Left lung (tissue), 14 donors: ENCODE measurements at places on chromosomes 7 and 10. TPM values are rescaled to one million over a fixed set of nuclear protein-coding genes. Genes with fewer than 3 reads are reported as not detected.

GRCh38 chr10:48625826-48626134 is 20.9 kb upstream of the ARHGAP22 start:
- DNase-seq: no peak

DNA sequence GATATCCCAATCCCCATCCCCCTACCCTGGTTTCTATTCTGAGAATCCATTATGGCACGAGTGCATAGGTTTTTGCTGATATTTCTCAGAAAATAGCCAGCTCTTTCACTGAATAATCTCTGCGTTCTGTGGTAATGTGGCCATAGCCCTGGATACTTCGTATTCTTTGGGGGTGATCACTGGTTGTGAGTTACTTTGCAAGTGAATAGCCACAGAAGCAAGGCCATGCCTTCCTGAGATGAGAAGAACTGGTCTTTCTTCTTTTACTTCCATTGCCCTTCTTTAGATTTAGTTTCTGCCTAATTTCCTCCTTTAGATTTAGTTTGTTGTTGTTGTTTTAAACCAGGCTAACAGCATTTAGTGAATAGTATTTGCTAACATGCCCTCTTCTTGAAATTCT is 323.4 kb downstream of the CDC14C start:
- DNase-seq: no peak

GRCh38 chr7:99024066-99024465 is 119.8 kb downstream of the SMURF1 start:
- no peak for DNase-seq

DNA sequence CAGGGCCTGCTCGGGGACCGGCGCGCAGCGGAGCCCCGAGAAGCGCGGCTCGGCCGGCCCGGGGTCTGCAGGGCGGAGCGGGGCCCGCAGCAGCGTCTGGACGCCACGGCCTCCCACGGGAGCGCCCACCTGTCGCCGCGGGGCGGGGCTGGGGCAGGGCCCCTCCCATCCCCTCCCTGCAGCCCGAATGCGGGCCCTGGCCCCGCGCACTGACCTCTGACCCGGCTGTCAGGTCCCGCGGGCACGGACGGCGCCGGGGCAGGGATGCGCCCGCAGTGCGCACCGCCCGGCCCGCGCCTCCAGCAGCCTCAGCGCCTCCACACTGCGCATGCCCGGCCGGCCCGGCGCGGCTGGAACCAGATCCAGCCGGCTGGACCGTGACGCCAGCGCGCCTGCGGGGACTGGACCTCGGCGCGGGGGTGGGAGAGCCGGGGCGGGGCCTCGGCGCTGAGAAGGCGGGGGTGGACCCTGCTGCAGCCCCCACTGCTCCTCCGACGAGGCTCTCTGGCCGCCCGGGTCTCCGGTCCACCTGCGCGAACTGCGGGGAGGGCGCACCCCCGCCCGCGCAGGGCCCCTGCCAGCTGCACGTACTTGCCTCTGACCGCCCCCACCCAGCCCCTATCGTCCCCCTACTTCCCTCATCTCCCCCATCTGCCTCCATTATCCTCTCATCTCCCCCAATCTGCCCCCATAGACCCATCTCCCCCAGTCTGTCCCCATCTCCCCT is 16.1 kb upstream of the GPR146 start:
- peak; percentile 92 for DNase-seq

GRCh38 chr10:64113792-64114191 is 592.6 kb downstream of the REEP3 start:
- no peak for DNase-seq

- peak; percentile 38 for DNase-seq
Measured at GRCh38 chr7:44279731-44280505, 45.5 kb downstream of the CAMK2B start.

Gene GRID2IP
- total RNA-seq: 0.35 TPM

Gene UROS
- 45.3 TPM for total RNA-seq

Gene FAM237B
- total RNA-seq: not detected

Gene FANK1
- total RNA-seq: 4.3 TPM

Gene AGAP4
- total RNA-seq: 15.5 TPM
